ENCODE measurements at places on chromosomes 12 and 14. TPM values are rescaled to one million over a fixed set of nuclear protein-coding genes. Genes with fewer than 3 reads are reported as not detected.

The ST8SIA1 gene
- total RNA-seq, result 3.1 TPM

The PDZRN4 gene
- 1.9 TPM for total RNA-seq

The MON2 gene
- 74.6 TPM for total RNA-seq

The HSPB8 gene
- 27.8 TPM for total RNA-seq

The SSTR1 gene
- total RNA-seq, result 0.42 TPM

The AQP6 gene
- total RNA-seq, result not detected

The LGR5 gene
- 1.5 TPM for total RNA-seq

The ADGRD1 gene
- 1.3 TPM for total RNA-seq

The HOXC13 gene
- not detected for total RNA-seq

The SDR9C7 gene
- total RNA-seq, result 0.06 TPM
